ENCODE measurements at places on chromosomes 16 and 17.

DNA sequence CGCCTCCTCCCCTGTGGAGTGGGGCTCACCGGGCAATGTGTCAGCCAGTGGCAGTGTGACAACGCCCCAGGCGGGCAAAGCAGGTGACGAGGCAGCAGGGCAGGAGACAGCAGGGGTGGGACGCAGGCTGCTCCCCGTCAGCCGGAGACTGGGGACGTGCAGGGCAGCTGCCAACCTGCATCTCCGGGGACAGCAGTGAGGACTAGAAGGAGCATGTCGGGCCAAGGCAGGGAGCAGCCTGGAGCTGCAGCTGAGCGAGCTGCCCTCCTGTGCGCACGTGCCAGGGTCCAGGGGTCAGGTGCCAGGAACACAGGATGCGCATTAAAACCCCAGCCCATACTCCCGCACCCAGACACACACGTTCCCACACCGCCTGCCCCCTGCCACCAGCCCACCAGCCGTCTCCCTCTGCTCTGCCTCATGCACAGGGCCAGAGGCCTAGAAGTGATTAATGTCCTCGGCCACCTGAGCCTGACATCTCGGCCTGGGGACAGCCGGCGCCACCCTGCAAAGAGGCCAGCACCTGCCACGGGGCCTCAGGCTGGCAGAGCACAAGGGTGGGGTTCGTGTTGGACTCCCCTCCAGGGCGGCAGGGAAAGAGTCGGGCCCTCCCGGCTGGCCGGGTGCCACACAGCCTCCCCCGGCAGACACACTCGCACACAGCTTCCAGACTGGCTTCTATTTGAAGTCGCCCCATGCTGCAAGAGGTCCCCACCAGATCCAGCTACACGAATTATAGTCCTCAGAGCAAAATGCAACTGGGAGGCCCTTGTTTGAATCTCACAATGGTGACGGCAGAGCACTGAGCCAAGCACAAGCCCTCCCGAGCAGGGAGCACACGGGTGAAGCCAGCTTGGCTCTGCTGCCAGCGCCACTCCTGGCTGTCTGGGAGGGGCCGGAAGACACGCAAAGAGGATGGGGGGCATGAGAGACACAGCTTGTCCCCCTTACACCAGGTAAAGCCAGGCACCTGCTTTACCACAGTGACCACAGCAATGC, 90.4 kb downstream of the RBFOX3 start:
- DNase-seq: no peak

DNA sequence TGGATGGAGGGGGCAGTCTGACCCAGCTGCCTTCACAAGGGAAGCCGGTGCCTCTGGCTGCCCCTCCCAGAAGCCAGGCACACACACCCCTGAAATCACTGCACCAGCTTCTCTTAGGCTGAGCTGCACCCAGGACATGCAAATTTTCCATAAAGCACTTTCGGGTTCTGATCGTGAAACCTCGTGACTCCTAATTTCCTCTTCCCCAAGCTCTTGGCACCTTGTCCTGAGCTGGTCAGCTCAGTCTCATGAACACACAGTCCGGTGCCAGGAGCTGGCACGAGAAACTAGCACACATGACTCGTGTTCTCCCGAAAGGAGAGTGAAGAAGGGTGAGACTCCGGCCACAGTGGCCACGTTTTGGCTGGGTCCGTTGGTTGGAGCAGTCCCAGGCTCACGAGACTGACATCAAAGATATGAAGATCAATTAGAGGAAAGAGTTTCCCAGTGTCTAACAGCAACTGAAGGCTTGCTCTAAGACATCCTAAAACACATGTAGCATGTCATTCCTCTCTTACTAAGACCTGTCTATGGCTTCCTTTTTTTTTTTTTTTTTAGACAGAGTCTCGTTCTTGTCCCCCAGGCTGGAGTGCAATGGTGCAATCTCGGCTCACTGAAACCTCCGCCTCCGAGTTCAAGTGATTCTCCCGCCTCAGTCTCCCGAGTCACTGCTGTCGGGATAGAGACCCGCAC, 9.2 kb upstream of the ABR start:
- no peak for DNase-seq

DNA sequence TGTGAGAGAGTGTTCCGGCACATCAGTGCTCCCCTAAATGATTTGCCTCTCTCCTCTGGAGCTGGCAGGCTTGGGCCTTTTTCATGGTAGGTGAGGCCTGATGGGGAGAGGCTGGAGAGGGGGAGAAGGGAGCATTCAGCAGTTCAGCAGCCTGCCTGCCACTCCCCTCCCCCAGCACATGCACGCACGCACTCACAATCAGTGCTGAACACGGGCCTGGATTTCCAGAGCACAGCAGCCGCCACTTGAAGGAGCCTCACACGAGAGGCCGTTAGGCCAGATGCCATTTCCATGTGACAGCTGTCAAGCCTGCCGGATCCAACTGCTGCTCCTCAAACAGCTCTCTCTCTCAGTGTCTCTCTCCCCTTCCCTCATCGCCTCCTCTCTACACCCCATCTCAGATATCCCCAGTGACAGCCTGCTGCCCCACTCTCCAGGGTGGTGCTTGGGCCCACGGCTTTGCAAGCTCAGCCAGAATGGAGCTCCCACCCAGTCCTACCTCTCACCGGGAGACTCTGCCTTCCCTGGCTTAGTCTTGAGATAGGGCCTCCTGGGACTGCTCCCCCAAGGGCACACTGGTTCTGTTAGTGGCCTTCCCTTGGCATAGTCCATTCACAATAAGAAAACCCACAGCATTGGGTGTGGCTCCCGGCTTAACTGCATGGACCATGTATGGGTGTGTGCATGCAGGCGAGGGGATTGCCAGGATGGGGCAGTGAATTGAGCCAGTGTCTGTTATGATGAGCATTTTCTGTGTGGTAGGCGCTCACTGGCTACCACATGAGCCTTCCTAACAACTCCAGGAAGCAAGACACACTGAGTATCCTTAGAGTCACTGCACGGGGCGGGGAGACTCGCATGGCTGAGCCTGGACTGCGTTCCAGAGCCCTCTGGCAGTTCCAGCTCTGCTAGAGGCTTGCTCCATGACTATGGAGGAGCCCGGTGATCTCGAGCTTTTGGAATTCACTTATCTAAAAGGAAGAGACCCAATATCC, 226.2 kb downstream of the CCDC182 start:
- no peak for DNase-seq

DNA sequence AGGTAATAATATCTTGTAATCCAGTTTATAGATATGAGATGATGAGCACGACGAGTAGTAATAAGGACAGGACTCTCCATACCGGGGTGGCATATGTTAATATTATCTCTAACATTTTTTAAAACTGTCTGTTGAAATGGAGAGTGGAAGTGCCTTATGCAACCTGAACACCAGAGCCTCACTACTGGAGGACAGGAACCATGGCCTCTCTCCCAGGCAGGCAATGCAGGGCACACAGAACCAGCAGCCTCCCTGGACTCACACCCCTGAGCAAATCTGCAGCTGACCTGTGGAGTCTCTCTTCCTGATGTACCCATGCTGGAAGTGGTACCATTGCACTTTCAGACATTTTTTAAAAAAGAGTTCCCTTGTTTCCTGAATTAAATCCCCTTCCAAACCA, 55.2 kb upstream of the ERN1 start:
- no peak for DNase-seq

DNA sequence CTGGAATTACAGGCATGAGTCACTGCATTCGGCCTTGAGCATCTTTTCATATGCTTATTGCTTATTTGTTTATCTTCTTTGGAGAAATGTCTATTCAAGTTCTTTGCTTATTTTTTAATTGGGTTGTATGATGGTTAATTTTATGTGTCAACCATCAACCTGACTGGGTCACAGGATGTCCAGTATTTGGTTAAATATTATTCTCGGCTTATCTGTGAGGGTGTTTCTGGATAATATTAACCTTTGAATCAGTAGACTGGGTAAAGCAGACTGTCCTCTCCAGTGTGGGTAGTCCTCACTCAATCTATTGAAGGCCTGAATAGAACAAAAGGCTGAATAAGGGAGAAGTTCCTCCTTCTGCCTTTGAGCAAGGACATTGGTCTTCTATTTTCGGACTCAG, 142.0 kb downstream of the SSH2 start:
- no peak for DNase-seq

GRCh38 chr16:9443864-9444263, 352.4 kb downstream of the HAPSTR1 start:
- no peak for DNase-seq

- no peak for DNase-seq
These were observed 8.2 kb upstream of the CNGB1 start for GRCh38 chr16:57979006-57979585.

- no peak for DNase-seq
These were observed 110.1 kb downstream of the IRX3 start for GRCh38 chr16:54176376-54176901.
